ENCODE measurements at places on chromosomes 2 and 18. TPM values are rescaled to one million over a fixed set of nuclear protein-coding genes. Genes with fewer than 3 reads are reported as not detected.

STON1 gene
- 5.7 TPM for total RNA-seq

MPP4 gene
- 11.1 TPM for total RNA-seq

SMARCAL1 gene
- 10.8 TPM for total RNA-seq

PSMA8 gene
- not detected for total RNA-seq

GALR1 gene
- total RNA-seq = not detected

VWC2L gene
- total RNA-seq = not detected

CIAO1 gene
- 94.3 TPM for total RNA-seq

SRD5A2 gene
- not detected for total RNA-seq

STPG4 gene
- 0.28 TPM for total RNA-seq

TUBA3E gene
- total RNA-seq = not detected

CD28 gene
- total RNA-seq = not detected

SERPINB2 gene
- total RNA-seq = 34.4 TPM

TBC1D8 gene
- 1.3 TPM for total RNA-seq

MLPH gene
- 13.9 TPM for total RNA-seq

ACKR3 gene
- total RNA-seq = not detected

G6PC2 gene
- total RNA-seq = not detected

CYP27A1 gene
- total RNA-seq = 5.2 TPM

PARD6G gene
- total RNA-seq = 3.3 TPM

SERPINB11 gene
- not detected for total RNA-seq

DHRS9 gene
- not detected for total RNA-seq

CNTNAP5 gene
- total RNA-seq = not detected

PPP1R1C gene
- 0.28 TPM for total RNA-seq

SPDYA gene
- total RNA-seq = not detected

KIF1A gene
- total RNA-seq = under 0.01 TPM

STARD6 gene
- total RNA-seq = 0.28 TPM

CABLES1 gene
- total RNA-seq = 5.7 TPM

UBE2F gene
- 44.6 TPM for total RNA-seq

VSNL1 gene
- total RNA-seq = 0.28 TPM

COX7A2L gene
- total RNA-seq = 192 TPM

ERFE gene
- total RNA-seq = 0.56 TPM

GNAL gene
- 0.28 TPM for total RNA-seq

OSBPL6 gene
- total RNA-seq = 3.2 TPM

ASPRV1 gene
- total RNA-seq = 0.28 TPM

CEBPZ gene
- 33.3 TPM for total RNA-seq

PSD4 gene
- total RNA-seq = 0.36 TPM

ZAP70 gene
- total RNA-seq = not detected

ALPP gene
- total RNA-seq = not detected

OSR1 gene
- total RNA-seq = 12.4 TPM

KCNK3 gene
- under 0.01 TPM for total RNA-seq

IL1RL1 gene
- total RNA-seq = under 0.01 TPM

ZEB2 gene
- total RNA-seq = 50.9 TPM

C2orf78 gene
- total RNA-seq = not detected

SMPD4 gene
- total RNA-seq = 8.6 TPM

CEBPZOS gene
- total RNA-seq = 16.8 TPM

RND3 gene
- 331 TPM for total RNA-seq

CIDEA gene
- total RNA-seq = not detected

INPP5D gene
- under 0.01 TPM for total RNA-seq

OTOF gene
- not detected for total RNA-seq

SH3RF3 gene
- total RNA-seq = 3.4 TPM

ANKRD30BL gene
- total RNA-seq = not detected
